ENCODE measurements at places on chromosomes 11 and 22.

DNA sequence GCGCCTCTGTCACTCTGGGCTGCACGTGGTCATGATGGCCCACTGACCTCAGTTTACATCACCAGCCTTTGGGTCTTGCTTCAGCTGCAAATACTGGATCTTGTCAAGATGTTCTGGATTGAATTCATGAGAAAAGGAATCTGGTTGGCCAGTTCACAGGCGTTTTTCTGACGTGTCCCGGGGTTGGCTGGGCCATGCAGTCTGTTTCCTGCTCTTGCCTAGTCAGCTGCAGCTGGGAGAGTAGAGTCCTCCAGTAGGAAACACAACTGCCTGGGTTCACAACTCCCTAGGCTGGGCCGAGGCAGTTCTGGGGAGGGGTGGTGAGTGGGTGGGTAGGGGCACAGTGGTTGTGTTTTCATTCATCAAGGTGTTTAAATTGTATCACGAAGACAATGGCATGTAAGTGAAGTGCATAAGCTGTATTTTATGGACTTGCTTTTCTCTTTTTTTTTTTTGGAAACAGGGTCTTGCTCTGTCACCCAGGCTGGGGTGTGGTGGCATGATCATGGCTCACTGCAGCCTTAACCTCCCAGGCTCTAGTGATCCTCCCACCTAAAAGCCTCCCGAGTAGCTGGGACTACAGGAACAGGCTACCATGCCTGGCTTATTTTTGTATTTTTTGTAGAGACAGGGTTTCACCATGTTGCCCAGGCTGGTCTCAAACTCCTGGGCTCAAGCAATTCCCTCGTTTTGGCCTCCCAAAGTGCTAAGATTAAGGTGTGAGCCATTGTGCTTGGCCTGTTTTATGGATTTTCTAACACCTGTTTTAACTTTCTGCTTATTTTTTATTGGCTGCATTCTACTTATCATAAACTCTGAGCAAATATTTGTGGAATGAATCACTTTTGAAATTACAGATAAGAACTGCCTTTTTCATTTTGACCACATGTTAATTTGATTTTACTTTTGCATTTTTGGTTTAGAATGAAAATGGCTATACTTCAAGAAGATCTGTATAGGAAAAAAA, 54.0 kb upstream of the PITPNB start:
- H3K27me3 ChIP-seq: no peaks in the 10 kb centered on the region
- no peaks in the 10 kb centered on the region for H3K36me3 ChIP-seq
- DNase-seq: peak; percentile 7
- H3K27ac ChIP-seq: no peak overlapping the region
- H3K4me1 ChIP-seq: no peaks in the 10 kb centered on the region

- H3K4me3 ChIP-seq: no peak overlapping the region
- H3K36me3 ChIP-seq: no peaks in the 10 kb centered on the region
- H3K27ac ChIP-seq: no peak overlapping the region
- no peaks in the 10 kb centered on the region for H3K27me3 ChIP-seq
- H3K4me1 ChIP-seq: no peaks in the 10 kb centered on the region
Measured at GRCh38 chr11:67640021-67640757, 626 bp upstream of the TBX10 start.

DNA sequence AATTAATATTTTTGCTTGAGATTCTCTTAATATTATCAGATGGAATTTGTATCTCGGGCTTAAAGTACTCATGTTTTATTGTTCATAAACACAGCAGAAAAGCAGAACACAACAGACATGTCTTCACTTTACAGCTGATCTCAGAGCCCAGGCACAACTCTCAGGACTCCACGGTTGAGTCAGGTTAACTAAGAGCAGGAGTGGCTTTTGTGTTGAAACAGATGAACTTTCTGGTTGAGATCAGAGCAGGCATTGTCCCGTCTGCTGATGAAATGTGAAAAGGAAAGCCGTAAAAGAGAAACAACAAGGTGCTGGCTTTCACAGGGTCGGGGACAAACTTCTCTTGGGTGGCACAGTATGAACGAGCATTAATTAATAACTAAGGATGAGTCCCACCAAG, 49.0 kb downstream of the JHY start:
- H3K4me1 ChIP-seq: no peaks in the 10 kb centered on the region
- no peak overlapping the region for H3K27ac ChIP-seq
- H3K36me3 ChIP-seq: no peaks in the 10 kb centered on the region
- DNase-seq: no peak

- peaks cover 13% of the 10 kb centered on the region for H3K36me3 ChIP-seq
- no peak overlapping the region for H3K4me3 ChIP-seq
- H3K27ac ChIP-seq: no peak overlapping the region
- no peaks in the 10 kb centered on the region for H3K27me3 ChIP-seq
- no peak for DNase-seq
Measured at GRCh38 chr11:73399159-73399590, 23.0 kb downstream of the RELT start.

- H3K27ac ChIP-seq: no peak overlapping the region
- H3K4me1 ChIP-seq: peaks cover 5% of the 10 kb centered on the region
- no peaks in the 10 kb centered on the region for H3K27me3 ChIP-seq
- H3K4me3 ChIP-seq: no peak overlapping the region
- no peak for DNase-seq
- H3K36me3 ChIP-seq: 0 out of 2 replicates have a peak, but pooled peaks cover 5% of the 10 kb centered on the region
Measured at GRCh38 chr11:126440276-126440675, 84.8 kb downstream of the ST3GAL4 start.

- H3K4me3 ChIP-seq: no peak overlapping the region
- no peaks in the 10 kb centered on the region for H3K27me3 ChIP-seq
- DNase-seq: no peak
- H3K36me3 ChIP-seq: no peaks in the 10 kb centered on the region
Measured at GRCh38 chr11:2107521-2107920, 31.7 kb downstream of the IGF2 start.

DNA sequence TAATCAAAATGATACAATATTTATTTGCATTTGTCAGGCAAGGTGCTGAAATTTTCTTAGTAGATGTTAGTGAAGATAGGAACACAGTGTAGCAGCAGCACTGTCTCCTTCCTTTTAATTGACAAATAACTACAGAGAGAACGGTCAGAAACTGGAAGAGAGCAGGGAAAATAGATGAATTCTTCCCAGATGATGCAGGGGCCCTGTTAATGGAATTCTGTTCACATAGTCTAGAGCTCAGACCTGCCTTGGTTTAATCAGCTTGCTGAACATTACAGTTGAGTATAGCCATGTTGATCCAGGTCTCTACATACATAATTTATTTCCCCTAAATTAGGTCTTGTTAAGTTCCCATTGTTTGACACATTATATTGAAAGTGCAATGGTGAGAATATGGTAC, 127.4 kb downstream of the SLC17A6 start:
- DNase-seq: no peak
- H3K4me3 ChIP-seq: no peak overlapping the region
- no peaks in the 10 kb centered on the region for H3K36me3 ChIP-seq
- H3K27me3 ChIP-seq: no peaks in the 10 kb centered on the region

GRCh38 chr11:107844041-107844440, 14.5 kb downstream of the SLC35F2 start:
- peaks cover 7% of the 10 kb centered on the region for H3K36me3 ChIP-seq
- H3K27ac ChIP-seq: peak overlapping the region; percentile 13
- H3K4me1 ChIP-seq: peaks cover 49% of the 10 kb centered on the region
- no peak overlapping the region for H3K4me3 ChIP-seq
- peak; percentile 96 for DNase-seq

DNA sequence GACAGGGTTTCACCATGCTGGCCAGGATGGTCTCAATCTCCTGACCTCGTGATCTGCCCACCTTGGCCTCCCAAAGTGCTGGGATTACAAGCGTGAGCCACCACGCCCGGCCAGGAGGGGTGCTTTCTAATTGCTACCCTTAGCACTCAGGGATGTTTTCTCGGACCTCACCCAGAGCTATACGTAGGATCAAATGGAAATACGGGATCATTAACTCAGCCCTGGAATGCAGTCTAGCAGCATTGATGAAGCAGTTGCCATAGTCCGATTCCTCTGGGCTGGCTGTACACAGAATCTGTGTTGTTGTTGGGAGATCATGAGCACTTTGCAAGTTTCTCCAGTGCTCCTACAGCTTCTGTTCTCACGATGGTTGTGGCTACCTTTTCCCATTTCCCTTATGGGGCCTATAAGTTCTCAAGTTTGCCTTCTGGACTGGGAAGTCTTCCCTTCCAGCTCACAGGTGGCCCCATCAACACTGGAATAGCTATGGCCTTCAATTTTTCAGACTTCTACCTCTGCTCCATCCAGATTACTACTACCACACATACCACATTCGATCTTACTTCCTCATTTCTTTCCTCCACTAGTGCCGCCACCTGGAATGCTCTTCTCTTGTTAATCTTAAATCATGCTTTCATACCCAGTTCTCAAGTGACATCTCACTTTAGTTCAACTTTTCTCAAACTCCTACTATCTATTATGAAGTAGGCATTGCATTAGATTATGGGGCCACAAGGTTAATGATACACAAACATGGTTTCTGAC, 16.1 kb upstream of the PCF11 start:
- H3K27ac ChIP-seq: no peak overlapping the region
- H3K27me3 ChIP-seq: no peaks in the 10 kb centered on the region
- H3K36me3 ChIP-seq: no peaks in the 10 kb centered on the region

GRCh38 chr11:64110465-64111375, 55.2 kb downstream of the MACROD1 start:
- H3K27ac ChIP-seq: no peak overlapping the region
- DNase-seq: no peak
- no peaks in the 10 kb centered on the region for H3K36me3 ChIP-seq
- no peaks in the 10 kb centered on the region for H3K27me3 ChIP-seq
- H3K4me3 ChIP-seq: no peak overlapping the region

DNA sequence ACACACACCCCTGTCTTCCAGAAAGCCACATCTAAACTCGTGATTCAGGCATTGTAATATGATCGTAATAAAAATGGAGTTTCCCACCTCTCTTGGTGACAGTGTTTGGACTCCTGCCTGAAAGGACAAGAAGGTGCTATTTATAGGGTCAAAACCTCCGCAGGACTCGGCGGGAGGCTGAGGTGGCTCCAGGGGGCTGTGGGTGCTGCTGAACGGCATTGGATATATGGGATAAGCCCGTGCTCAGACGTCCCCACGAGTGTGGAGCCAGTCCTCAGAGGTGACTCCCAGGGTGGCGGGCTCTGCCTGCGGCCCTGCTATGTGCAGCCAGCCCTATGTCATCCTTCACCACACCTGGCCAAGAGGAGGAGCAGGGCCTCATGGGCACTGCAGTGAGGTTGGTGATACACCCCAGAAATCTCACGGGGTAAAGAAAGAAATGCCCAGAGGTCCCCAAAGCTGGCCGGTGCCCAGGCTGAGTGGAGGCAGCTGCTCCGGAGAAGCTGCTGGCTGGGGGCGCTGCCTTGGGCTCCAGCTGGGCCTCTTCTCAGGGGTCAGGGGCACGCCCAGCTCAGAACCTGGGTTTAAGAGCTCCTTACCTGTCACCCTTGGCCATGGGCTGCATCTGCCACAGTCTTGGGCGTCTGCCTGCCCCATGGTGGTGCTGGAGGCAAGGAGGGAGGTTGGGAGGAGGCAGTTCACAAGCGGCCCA, 5.1 kb upstream of the OSBPL5 start:
- no peak overlapping the region for H3K27ac ChIP-seq
- no peaks in the 10 kb centered on the region for H3K36me3 ChIP-seq
- DNase-seq: peak; percentile 34
- H3K4me1 ChIP-seq: peaks cover 15% of the 10 kb centered on the region
- peak overlapping the region; percentile 63 for H3K4me3 ChIP-seq

DNA sequence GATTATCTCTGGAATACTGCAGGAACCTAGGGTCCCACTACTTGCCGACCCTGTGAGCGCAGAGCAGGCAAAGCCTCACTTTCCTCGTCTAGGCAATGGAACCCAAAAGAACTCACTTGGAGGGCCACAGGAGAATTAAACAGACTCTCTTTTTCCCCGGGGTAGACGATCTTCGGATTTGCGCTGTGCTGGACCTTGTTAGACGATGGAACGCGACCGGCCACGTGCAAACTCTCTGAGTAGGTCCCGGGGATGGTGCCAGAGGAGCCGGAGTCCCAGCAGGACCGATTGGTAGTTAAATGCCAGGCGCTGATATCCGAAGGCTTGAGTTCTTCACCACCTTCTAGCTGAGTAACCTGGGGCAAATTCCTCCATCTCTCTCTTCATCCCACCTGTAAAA, 1.0 kb upstream of the SLC1A2 start:
- H3K27me3 ChIP-seq: peaks cover 99% of the 10 kb centered on the region
- H3K4me3 ChIP-seq: no peak overlapping the region
- 0 out of 2 replicates have a peak, but pooled peaks cover 3% of the 10 kb centered on the region for H3K4me1 ChIP-seq

DNA sequence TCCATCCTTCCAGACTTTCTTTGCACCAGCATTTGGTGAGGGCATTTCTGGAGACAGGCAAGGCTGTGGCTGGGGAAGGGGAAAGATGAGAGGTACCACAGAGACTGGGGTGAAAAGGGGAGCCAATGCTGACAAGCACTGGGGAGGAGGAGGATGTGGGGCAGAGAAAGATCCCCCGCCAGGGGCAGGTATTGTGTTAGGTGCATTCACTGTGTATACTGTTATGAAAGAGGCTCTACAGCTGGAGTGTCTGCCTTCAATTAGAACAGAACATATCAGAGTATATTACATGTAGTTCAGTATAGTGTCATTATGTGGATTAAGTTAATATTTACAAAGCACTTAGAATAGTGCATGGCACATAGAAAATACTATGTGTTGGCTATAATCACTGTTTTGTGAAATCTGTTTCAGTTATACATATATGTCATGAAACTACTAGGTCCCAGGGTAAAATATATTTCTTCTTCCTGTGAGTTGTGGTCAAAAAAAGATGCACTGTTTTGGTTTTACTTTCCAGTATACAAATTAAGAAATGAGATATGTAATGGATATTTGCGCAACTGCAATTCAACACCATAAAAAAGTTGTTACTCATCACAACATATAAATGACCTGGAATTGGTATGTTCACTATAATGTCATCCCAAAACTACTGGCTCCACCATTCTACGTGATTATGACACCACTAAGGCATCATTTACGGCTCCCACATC, 8.4 kb downstream of the MSANTD2 start:
- no peak overlapping the region for H3K4me3 ChIP-seq
- H3K36me3 ChIP-seq: no peaks in the 10 kb centered on the region
- no peak overlapping the region for H3K27ac ChIP-seq
- DNase-seq: peak; percentile 30
- peaks cover 25% of the 10 kb centered on the region for H3K4me1 ChIP-seq

DNA sequence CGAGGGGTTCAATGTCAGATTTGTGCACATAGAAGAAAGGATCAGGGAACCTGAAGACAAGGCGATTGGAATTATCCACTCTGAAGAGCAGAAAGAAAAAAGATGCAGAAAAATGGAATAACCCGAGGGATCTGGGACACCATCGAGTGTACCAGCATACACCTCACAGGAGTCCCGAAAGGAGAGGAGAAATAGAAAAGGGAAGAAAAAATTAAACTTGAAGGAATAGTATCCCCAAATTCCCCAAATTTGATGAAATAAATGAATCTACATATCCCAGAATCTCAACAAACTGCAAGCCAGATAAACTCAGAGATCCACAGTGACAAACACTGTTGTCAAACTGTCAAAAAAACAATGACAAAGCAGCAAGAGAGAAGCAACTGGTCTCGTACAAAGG, 21.4 kb downstream of the IL17REL start:
- H3K4me1 ChIP-seq: no peaks in the 10 kb centered on the region
- no peak overlapping the region for H3K27ac ChIP-seq
- DNase-seq: no peak
- H3K4me3 ChIP-seq: no peak overlapping the region

GRCh38 chr11:47248664-47249377, at the start of gene ACP2:
ACP2 (minus strand) TSS chr11:47248814; CDS start chr11:47248789, 25 bp downstream.
- peak within 1 kb of the TSS; percentile 98 for H3K4me3 ChIP-seq
- H3K27me3 ChIP-seq: no peaks in the 10 kb centered on the region
- no peaks in the 10 kb centered on the region for H3K36me3 ChIP-seq

Measured in PC-3 (cell line).